ENCODE measurements at places on chromosomes 7 and 10.

- no peak for DNase-seq
Measured at GRCh38 chr10:86372784-86373239, 6.2 kb upstream of the GRID1 start.

GRCh38 chr7:51046103-51046466 lies 263.4 kb upstream of the GRB10 start:
- DNase-seq, result no peak

GRCh38 chr10:4822208-4822607 lies 3.8 kb upstream of the AKR1E2 start:
- no peak for DNase-seq

- no peak for DNase-seq
Measured at GRCh38 chr10:103175580-103176285, 17.3 kb downstream of the NT5C2 start.

DNA sequence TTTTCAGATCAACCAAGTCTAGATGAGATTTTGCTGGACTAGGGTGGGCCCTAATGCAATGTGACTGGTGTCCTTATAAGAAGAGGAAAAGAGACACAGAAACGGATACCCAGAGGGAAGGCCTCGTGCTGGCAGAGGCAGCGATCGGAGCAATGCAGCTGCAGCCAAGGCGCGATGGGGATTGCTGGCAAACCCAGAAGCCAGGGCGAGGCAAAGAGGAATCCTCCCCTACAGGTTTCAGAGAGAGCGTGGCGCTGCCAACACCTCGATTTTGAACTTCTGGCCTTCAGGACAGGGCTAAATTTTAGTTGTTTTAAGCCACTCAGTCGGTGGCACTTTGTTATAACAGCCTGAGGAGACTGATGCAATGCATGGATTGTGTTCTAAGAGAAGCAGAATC lies 157.1 kb upstream of the RHEB start:
- no peak for DNase-seq

GRCh38 chr10:7756360-7756992 lies 31.3 kb downstream of the KIN start:
- peak; percentile 5 for DNase-seq

DNA sequence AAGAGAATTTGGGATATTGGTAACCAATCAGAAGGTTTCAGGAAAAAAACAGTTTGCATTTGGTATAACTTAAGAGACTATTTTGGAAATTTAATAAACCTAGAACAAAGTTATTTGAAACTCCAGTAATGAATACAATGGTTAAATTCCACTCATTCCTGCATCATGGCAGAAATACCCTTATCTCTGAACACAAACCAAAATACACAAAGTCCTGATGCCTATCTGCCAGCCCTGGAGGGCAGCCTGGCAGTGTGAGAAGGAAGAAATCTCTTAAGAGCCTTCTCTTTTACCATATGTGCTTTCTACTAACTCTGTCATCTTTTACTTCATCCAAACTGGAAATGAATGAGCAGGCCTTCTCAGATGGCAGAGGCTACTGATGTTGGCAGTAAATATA lies 147.1 kb upstream of the LYZL1 start:
- no peak for DNase-seq

GRCh38 chr7:26688936-26689506 lies 175.4 kb downstream of the SKAP2 start:
- no peak for DNase-seq

DNA sequence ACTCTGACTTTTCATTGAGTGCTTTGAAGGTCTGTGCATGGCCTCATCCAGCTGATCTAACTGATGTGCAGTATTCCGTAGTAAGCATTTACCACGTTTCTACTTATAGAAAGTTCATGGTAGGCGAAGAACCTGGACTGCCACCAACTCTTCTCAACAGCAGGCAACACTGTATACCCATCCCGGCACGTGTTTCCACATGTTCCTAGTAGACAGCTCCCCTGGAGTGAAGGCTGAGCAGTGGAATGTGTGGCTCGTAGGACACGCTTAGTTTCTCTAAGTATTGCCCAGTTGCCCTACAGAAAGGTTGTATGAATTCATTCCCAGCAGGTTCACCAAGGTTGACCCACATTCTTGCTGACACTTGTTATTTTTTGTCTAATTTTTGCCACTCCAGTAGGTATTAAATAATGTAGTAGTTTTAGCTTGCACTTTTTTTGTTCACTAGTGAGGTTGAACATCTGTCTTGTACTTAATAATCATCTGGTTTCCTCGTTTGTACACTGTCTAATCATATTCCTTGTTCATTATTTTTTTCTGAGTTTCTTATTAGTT lies 15.2 kb downstream of the PROSER2 start:
- no peak for DNase-seq

DNA sequence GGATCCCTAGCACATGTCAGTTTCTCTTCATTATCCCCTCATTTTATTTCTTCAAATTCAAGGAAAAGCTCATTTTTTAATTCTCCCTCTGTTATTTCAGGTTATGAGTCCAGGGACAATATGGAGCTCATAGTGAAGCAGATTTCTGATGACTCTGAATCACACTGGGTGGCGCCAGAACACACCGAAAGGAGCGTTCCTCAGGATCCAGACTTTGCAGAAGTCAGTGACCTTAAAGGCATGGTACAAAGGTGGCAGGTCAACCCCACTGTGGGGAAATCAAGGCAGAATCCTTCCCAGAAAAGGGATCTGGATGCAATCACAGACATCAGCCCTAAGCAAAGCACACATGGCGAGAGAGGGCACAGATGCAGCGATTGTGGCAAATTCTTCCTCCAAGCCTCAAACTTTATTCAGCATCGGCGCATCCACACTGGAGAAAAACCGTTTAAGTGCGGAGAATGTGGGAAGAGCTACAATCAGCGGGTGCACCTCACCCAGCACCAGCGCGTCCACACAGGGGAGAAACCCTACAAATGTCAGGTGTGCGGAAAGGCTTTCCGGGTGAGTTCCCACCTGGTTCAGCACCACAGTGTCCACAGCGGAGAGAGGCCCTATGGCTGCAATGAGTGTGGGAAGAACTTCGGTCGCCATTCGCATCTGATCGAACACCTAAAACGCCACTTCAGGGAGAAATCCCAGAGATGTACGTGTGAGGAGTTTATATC lies 21.4 kb downstream of the ZKSCAN5 start:
- no peak for DNase-seq

- DNase-seq, result no peak
Measured at GRCh38 chr10:77799352-77799751, 127.2 kb downstream of the DLG5 start.

DNA sequence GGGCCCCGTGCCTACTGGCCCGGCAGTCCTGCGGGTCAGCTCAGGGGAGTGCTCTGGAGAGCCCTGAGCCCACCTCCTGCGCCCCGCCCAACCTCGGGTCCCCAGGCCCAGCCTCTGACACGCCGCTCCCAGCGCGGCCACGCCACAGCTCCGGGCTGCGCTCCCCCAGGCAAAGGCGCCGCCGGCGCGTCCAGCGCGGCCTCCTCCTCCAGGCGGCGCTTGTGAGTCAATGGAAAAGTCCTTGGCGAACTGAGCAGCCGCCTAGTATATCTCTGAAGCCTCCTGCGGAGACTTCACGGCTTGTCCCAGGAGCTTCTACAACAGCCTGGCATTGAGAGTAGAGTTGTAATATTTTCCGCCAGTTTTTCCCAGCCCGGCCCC lies 29.5 kb upstream of the BMS1 start:
- DNase-seq, result peak; percentile 23

- no peak for DNase-seq
Measured at GRCh38 chr10:5148678-5149032, 36.3 kb downstream of the AKR1C8 start.

GRCh38 chr7:129952086-129952652 lies 591 bp downstream of the UBE2H start:
- DNase-seq, result peak; percentile 61

DNA sequence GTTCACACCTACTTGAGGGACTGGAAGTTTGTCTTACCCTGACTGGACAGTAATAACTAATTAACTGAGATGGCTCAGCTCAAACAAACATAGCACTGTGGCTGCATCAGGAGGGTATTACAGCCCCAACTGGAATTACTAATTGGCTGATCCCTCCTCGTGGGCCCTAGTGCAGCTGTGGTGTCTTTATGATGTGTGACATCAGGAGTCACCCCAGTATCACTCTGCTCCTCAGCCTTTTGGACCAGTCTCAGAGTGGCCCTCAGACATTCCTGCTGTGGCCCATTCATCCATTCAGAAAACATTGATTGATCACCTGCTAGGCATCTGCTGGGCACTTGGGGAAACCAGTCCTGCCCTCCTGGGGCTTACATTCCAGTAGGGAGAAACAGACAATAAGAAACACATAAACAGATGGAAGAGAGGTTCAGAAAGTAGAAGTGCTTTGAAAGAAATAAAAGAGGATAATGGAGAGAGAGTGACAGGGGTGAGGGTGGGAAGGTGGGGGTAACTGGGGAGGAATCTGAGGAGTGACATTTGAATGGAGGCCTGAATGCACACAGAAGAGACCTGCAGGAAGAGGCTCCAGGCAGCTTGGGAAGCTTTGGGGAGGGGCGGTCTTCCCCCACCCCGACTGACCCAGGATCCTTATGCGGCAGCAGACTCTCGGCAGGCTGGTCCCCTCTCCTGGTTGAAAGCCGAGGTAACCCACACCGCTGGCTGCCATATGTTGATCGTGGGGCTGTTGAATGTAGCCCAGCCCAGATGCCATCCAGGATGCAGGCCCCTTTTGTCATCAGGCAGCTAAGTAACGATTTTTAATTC lies 113.1 kb downstream of the C10orf105 start:
- no peak for DNase-seq

All from substantia nigra (tissue), 51 donors.